CD8-positive, alpha-beta memory T cell (primary cell): ENCODE measurements at places on chromosomes 5 and 9.

GRCh38 chr5:14175381-14175780 lies 32.2 kb downstream of the TRIO start:
- no peak for DNase-seq

DNA sequence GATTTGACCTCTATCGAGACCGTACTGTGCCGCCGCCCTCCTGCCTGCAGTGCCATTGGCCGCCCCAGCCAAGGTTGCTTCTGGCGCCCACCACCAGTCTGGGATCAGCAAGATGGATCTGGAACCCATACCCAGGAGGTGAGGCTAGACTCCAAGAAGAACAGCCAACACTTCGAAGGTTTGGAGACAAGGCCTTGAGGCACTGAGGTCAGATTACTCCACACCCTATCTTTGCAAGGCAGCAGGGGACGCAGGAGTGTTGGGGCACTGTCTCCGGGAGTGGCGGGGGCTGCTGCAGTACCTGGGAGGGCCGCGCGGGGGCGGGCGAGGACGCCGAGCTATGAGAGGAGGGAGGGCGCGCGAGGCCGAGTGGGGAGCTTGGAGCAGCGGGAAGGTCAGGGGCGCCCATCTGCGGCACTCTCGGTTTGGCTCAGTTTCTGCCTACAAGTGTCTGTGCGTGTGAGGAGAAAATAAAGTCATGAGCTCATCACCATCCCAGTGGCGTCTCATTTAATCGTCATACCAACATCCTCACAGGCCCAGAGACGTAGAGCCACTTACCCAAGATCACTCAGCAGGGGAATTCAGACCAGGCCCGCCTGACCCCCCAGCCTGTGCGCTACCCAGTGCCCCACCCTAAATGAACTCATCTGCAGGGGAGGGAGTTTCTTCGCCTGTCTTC lies 20.5 kb upstream of the PSD2 start:
- DNase-seq, result peak; percentile 74

DNA sequence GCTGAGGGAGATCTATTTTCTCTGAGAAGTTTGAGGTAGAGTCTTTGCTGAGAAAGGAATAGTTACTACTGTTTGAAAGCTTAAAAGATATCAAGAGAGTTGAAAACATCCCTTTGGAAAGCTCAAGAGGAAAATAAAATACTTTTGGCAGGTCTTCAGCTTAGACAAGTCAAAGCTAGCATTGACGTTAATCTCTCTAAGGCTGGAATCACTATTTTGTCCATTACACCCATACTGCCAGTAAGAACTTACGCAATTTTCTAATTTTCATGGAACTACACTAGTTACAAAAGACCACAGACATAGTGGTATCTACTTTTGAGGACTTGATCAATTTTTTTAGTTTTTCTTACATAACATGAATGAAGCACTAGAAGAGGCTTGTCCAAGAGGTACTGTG lies 494.9 kb downstream of the PSAT1 start:
- no peak for DNase-seq

GRCh38 chr5:179866241-179867078 lies 7.8 kb upstream of the MRNIP start:
- no peak for DNase-seq

GRCh38 chr9:133584559-133585476 lies 24.4 kb downstream of the FAM163B start:
- no peak for DNase-seq

- DNase-seq, result no peak
Measured at GRCh38 chr9:34282096-34282495, 47.0 kb downstream of the KIF24 start.

DNA sequence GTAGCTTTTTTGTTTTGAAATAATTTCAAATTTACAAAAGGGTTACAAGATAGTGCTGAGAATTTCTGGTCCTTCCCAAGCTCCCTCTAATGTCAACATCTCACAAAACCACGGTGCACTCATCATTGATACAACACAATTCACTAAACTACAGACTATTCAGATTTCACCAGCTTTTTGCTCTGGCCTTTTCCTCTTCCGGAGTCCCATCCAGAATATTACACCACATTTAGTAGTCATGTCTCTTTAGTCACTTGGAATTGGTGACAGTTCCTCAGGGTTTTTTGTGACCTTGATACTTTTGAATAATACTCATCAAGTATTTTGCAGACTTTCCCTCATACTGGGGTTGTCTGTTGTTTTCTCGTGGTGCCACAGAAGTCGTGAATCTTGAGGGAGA lies 484.0 kb downstream of the GADD45G start:
- no peak for DNase-seq

DNA sequence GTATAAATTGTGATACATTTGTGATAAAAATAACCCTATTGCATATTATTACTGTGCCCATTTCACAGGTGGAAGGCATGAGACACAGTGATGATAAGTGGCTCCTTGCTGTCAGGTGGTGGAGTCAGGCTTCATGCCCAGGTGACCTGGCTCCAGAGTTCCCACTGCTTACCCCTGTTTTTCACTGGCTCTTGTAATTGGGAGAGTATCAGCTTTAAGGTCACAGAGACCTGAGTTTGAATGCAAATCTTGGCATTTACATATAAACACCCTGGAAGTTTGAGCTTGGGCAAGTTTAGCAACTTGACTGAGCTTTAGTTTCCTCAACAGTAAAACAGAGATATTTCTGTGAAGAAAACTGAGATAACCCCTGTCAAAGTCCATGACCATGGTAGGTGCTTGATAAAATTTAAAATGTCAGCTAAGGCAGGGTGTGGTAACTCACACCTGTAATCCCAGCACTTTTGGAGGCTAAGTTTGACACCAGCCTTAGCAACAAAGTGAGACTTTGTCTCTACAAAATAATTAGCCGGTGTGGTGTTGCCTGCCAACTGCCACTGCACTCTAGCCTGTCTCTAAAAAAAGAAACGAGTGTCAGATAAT lies 29.2 kb downstream of the MAT2B start:
- DNase-seq, result no peak

GRCh38 chr5:136466041-136466415 lies 100.7 kb upstream of the TRPC7 start:
- DNase-seq, result no peak

DNA sequence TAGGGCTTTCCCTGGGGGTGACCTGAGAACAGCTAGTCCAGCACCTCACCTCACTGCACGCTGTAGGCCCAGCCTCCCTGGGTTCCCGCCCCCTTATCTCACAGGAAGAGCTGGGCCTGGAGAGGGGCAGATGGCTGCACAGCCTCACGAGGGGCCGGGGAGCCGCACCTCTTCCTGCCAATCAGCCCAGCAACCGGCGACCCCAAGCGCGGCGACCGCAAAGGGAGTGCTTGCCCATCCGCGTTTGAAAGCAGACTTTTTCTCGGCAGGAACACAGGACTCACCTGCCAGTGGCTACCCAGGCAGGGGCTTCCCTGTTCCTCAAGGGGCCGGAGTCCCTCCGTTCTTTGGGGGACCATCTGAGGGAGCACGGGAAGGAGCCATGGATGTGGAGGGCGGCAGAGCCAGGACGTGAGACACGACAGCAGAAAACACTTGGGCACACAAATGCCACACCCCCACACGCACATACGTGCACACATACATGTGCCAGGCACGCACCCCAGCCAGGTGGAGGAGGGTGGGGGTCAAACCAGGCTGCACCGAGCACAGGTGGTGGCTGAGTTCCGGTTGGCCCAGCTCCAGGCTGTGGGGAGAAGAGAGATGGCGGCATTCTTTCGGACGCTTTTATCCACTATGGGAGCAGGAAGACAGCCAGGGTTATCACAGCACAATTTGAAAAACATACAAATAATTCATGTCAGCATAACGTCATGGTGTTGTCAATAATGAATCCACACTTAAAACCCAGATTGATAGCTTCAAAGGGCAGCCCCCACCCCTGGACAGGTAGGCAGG lies 11.3 kb downstream of the TMEM250 start:
- peak; percentile 61 for DNase-seq

- no peak for DNase-seq
Measured at GRCh38 chr9:68672215-68672614, 32.8 kb upstream of the PIP5K1B start.

GRCh38 chr9:115944166-115944948 lies 209.2 kb upstream of the PAPPA start:
- DNase-seq, result no peak
